NCI-H2081 treated with DMSO at 0.1 percent for 48 hours (cell line): ENCODE measurements at places on chromosomes 6 and 20.

DNA sequence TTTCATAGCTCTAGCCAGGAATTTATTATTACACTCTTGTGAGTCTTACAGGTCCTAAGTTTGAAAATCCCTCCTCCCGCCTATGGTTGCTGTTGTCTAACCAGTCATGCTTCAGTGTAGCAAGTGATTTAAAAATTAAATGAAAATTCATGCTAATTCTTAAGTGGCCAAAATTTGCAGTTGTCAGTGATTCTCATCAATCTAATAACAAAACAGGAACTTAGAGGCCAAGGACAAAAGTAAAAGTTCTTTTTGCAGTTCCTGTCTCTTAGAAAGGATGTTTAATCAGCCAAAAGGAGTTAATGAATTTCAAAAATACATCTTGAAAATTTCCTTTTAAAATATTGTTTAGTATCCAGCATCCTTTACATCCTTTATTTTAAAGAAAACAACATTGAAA is 36.3 kb downstream of the VTA1 start:
- DNase-seq: no peak

- DNase-seq: no peak
Measured at GRCh38 chr6:168186438-168186837, 107.4 kb upstream of the FRMD1 start.

DNA sequence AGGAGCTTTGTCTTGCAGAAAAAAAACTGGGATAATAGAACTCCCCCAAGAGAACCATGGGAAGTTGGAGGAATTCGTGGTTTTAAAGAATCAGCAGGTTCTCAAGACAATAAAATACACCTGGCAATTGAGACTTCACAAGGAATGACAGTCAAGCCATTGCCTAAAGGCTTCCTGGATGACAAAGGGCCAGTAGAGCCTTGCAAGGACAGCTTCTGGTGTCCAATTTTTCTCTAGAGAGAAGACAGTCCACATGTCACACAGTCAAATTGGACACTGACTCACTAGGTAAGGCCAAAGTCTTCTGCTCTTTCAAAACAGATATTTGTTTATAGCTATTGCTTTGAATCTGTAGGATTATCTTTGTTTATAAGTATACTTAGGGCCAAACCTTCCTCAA is 80.3 kb upstream of the BMP5 start:
- no peak for DNase-seq

- no peak for DNase-seq
Measured at GRCh38 chr6:25606151-25606550, 45.9 kb upstream of the SCGN start.

DNA sequence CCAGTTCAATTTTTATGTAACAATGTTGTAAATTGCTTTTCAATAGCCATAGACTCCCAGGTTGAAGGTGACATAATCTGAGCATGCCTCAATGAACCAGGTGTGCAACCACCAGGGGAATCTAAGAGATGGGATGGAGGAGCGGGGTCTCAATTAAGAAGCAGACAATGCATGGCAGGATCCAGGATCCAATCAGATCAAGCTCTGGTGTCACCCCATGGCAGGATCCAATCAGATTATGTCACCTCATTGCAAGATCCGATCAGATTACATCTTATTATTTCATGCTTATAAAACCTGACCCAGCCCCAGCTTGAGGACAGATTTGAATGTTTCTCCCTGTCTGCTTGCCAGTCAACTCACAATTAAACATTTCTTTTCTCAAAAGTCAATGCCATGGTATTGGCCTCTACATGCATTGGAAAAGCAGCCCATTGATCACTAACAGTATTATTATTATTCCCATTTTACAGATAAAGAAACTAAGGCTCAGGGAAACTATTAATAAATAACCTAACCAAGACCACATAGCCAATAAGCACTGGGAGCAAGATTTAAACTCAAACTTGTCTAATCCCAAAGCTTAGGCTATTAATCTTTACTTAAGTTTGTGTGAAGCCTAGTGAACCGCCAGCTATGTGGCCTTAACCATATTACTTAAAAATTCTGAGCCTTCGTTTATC is 14.3 kb upstream of the SIRT5 start:
- DNase-seq: no peak
